Activated CD8-positive, alpha-beta T cell treated with anti-CD3 and anti-CD28 coated beads for 36 hours (primary cell): ENCODE measurements at places on chromosomes 5 and 9. TPM values are rescaled to one million over a fixed set of nuclear protein-coding genes. Genes with fewer than 3 reads are reported as not detected.

- H3K4me1 ChIP-seq = no peaks in the 10 kb centered on the region
- no peaks in the 10 kb centered on the region for H3K27me3 ChIP-seq
- no peak overlapping the region for H3K27ac ChIP-seq
- no peak overlapping the region for H3K4me3 ChIP-seq
Measured at GRCh38 chr9:75001719-75002421, 26.2 kb downstream of the CARNMT1 start.

GRCh38 chr5:147189109-147189424 is 45.8 kb upstream of the STK32A start:
- H3K27ac ChIP-seq = no peak overlapping the region
- DNase-seq = no peak
- no peaks in the 10 kb centered on the region for H3K36me3 ChIP-seq
- peaks cover 7% of the 10 kb centered on the region for H3K4me1 ChIP-seq
- H3K27me3 ChIP-seq = peaks cover 10% of the 10 kb centered on the region
- no peak overlapping the region for H3K4me3 ChIP-seq

GRCh38 chr9:79166005-79166404 is 405.8 kb upstream of the TLE4 start:
- DNase-seq = no peak
- H3K4me3 ChIP-seq = no peak overlapping the region
- H3K36me3 ChIP-seq = no peaks in the 10 kb centered on the region
- peaks cover 5% of the 10 kb centered on the region for H3K4me1 ChIP-seq
- peaks cover 2% of the 10 kb centered on the region for H3K27me3 ChIP-seq
- H3K27ac ChIP-seq = no peak overlapping the region

The JAK2 gene
- total RNA-seq = 28.4 TPM

- H3K27ac ChIP-seq = no peak overlapping the region
- peak; percentile 66 for DNase-seq
- H3K4me3 ChIP-seq = no peak overlapping the region
- H3K27me3 ChIP-seq = no peaks in the 10 kb centered on the region
Measured at GRCh38 chr5:133287500-133287899, 235.7 kb downstream of the HSPA4 start.

The C8G gene
- total RNA-seq = 0.83 TPM

DNA sequence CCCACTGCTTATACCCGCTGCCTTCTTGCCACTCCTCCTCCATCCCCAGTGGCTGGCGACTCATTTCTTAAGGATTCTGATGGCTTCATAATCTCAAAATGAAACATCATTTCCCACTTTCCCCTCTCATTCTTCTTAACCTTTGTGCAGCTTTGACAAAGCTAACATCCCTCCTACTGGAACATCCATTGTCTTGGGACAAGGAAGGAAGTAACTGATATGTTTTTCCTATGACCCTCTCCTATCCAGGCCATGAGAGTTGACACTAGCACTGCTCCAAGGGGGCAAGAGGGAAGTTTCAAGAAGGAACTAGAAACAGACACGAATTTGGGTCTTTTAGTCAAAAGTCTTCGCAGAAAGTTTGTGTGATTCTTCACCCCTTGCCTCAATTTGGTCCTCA is 71.7 kb upstream of the SNX2 start:
- no peaks in the 10 kb centered on the region for H3K36me3 ChIP-seq
- no peak overlapping the region for H3K4me3 ChIP-seq
- no peaks in the 10 kb centered on the region for H3K4me1 ChIP-seq
- H3K27me3 ChIP-seq = peaks cover 12% of the 10 kb centered on the region
- no peak overlapping the region for H3K27ac ChIP-seq

- H3K36me3 ChIP-seq = peaks cover 12% of the 10 kb centered on the region
- H3K4me3 ChIP-seq = no peak overlapping the region
- H3K27me3 ChIP-seq = no peaks in the 10 kb centered on the region
- no peaks in the 10 kb centered on the region for H3K4me1 ChIP-seq
- H3K27ac ChIP-seq = no peak overlapping the region
- no peak for DNase-seq
Measured at GRCh38 chr5:43583724-43584123, 19.3 kb upstream of the NNT start.

GRCh38 chr5:67248703-67249589 is 52.3 kb upstream of the CD180 start:
- peaks cover 11% of the 10 kb centered on the region for H3K4me1 ChIP-seq
- H3K27ac ChIP-seq = no peak overlapping the region
- H3K27me3 ChIP-seq = no peaks in the 10 kb centered on the region
- no peaks in the 10 kb centered on the region for H3K36me3 ChIP-seq
- DNase-seq = no peak

DNA sequence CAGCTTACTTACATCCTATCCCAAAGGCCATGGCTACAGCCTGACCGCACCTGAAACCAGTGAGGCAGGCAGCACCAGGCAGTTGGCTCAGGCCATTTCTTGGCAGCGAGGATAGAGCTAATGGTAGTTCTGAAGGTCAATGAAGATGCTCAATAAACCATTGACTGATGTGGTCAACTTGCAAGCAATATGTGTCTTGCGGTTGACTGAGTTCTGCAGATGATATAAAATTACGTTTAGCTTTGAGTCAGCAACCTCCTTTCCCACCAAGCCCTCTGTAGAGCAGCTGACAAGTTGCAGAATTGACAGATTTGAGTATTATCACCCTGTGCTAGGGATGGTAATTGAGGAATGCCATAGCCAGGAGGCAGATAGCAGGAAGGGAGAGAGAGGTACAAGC is 189.0 kb upstream of the PUM3 start:
- H3K27me3 ChIP-seq = peaks cover 2% of the 10 kb centered on the region
- no peak for DNase-seq
- no peaks in the 10 kb centered on the region for H3K4me1 ChIP-seq
- H3K4me3 ChIP-seq = no peak overlapping the region
- no peaks in the 10 kb centered on the region for H3K36me3 ChIP-seq

The C9orf153 gene
- 0.16 TPM for total RNA-seq

GRCh38 chr5:6820851-6821479 is 107.7 kb downstream of the TENT4A start:
- no peak overlapping the region for H3K27ac ChIP-seq
- peaks cover 11% of the 10 kb centered on the region for H3K27me3 ChIP-seq
- peak; percentile 71 for DNase-seq

GRCh38 chr9:73152543-73152844 is 829 bp downstream of the ANXA1 start:
- H3K4me1 ChIP-seq = peaks cover 79% of the 10 kb centered on the region
- DNase-seq = no peak
- H3K27me3 ChIP-seq = no peaks in the 10 kb centered on the region
- peak overlapping the region; percentile 71 for H3K4me3 ChIP-seq
- peak overlapping the region; percentile 93 for H3K27ac ChIP-seq
- H3K36me3 ChIP-seq = peaks cover 6% of the 10 kb centered on the region

GRCh38 chr5:79273341-79273740 is 37.4 kb downstream of the JMY start:
- no peak for DNase-seq
- H3K27me3 ChIP-seq = no peaks in the 10 kb centered on the region
- no peak overlapping the region for H3K27ac ChIP-seq

DNA sequence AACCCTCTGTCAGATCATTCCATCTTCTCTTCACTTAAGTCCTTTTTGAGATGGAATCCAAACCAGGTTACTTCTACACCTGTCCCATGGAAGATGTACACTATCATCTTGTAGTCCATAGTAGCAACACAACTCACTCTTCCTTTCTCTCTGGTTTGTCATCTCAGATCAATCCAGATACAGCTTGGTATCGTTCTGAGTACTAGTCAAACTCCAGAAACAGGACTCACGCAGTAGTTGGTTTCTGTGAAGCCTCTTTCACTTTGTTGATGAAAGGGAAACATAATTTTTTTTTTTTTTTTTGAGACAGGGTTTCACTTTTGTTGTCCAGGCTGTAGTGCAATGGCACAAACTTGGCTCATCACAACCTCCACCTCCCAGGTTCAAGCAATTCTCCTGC is 484.0 kb downstream of the PRDM9 start:
- H3K4me3 ChIP-seq = no peak overlapping the region
- no peak for DNase-seq
- H3K4me1 ChIP-seq = no peaks in the 10 kb centered on the region
- H3K36me3 ChIP-seq = no peaks in the 10 kb centered on the region
- H3K27me3 ChIP-seq = no peaks in the 10 kb centered on the region

- no peak for DNase-seq
- peaks cover 4% of the 10 kb centered on the region for H3K27me3 ChIP-seq
- H3K4me3 ChIP-seq = no peak overlapping the region
Measured at GRCh38 chr5:160198146-160198545, 31.2 kb upstream of the FABP6 start.

DNA sequence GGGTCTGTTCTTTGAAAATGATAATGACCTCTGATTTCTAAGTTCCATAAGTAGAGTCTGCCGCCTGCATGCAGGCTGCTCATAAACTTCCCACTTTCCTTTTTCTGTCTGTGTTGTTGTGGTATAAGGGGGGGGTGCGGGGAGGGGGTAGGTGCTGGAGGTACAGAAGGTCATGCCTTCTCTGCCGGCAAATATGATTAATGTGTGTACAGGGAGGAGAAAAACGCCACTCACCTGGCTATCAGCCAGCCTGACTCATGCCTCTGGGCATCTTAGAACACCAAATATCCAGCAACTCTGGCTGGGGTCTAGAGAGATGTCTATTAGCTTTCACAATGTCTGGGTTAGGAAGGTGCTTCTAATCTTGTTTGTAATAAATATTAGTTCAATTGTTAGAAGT is 128.3 kb downstream of the EFNA5 start:
- H3K36me3 ChIP-seq = no peaks in the 10 kb centered on the region
- peaks cover 5% of the 10 kb centered on the region for H3K4me1 ChIP-seq
- H3K27ac ChIP-seq = no peak overlapping the region
- no peak overlapping the region for H3K4me3 ChIP-seq

DNA sequence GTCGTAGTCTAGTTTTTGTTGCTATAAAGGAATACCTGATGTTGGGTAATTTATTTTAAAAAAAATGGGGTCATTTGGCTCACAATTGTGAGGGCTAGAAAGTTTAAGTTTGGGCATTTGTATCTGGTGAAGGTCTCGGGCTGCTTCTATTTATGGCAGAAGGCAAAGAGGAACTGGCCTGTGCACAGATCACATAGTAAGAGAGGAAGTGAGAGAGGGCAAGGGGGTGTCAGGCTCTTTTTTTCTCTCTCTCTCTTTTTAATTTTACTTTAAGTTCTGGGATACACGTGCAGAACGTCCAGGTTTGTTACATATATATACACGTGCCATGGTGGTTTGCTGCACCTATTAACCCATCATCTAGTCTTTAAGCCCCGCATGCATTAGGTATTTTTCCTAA is 453.3 kb downstream of the DIRAS2 start:
- no peaks in the 10 kb centered on the region for H3K36me3 ChIP-seq
- no peak overlapping the region for H3K27ac ChIP-seq
- no peak overlapping the region for H3K4me3 ChIP-seq
- peaks cover 3% of the 10 kb centered on the region for H3K27me3 ChIP-seq
- H3K4me1 ChIP-seq = no peaks in the 10 kb centered on the region

- no peak for DNase-seq
- no peak overlapping the region for H3K4me3 ChIP-seq
- H3K27me3 ChIP-seq = peaks cover 15% of the 10 kb centered on the region
- no peaks in the 10 kb centered on the region for H3K36me3 ChIP-seq
- H3K4me1 ChIP-seq = peaks cover 18% of the 10 kb centered on the region
- no peak overlapping the region for H3K27ac ChIP-seq
Measured at GRCh38 chr5:10611290-10611689, 47.4 kb downstream of the ANKRD33B start.

GRCh38 chr9:92341578-92341977 is 15.8 kb downstream of the CENPP start:
- no peak for DNase-seq
- no peaks in the 10 kb centered on the region for H3K4me1 ChIP-seq
- H3K27me3 ChIP-seq = no peaks in the 10 kb centered on the region
- peaks cover 43% of the 10 kb centered on the region for H3K36me3 ChIP-seq

- peak overlapping the region; percentile 99 for H3K4me3 ChIP-seq
- H3K4me1 ChIP-seq = peaks cover 62% of the 10 kb centered on the region
- peaks cover 4% of the 10 kb centered on the region for H3K27me3 ChIP-seq
- peak overlapping the region; percentile 88 for H3K27ac ChIP-seq
- DNase-seq = peak; percentile 46
- H3K36me3 ChIP-seq = peaks cover 38% of the 10 kb centered on the region
Measured at GRCh38 chr9:91421128-91421765, 2.4 kb downstream of the NFIL3 start.

The MYMK gene
- total RNA-seq = not detected

DNA sequence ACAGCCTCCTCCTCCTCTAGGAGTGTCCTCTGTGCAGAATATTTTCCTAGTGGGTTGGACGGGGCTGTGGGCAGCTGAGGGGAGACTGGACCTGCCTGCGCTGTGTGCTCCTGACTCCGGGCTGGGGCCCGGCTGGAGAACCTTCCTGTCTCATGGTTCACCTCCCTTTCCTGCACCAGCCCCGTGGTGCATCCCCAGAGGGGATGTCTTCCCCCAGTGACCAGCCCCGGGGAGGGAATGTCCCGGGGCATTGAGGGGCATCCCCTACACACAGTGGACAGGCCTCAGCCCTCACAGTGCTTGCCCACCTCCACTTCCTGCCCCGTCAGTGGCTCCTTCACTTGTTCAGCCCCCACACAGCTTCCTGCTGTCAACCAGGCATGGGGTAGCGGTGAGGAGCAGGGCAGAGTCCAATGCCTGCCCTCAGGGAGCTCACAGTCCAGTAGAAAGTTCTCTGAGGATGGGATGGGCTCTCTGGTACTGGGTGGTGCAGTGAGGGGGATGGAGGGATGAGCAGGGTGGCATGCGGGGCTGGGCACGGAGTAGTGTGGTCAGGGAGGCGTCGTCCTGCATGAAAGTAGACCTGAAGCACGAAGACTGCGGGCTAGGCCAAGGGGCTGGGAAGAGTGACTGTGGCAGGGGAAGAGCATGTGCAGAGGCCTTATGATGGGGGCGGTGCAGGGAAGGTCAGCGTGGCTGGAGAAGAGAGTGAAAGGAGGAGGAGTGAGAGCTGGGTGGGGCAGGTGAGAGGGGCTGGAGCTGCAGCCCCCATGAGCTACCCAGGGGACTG is 52.1 kb upstream of the PITX1 start:
- no peak for DNase-seq
- H3K27ac ChIP-seq = no peak overlapping the region
- no peaks in the 10 kb centered on the region for H3K4me1 ChIP-seq
- H3K36me3 ChIP-seq = no peaks in the 10 kb centered on the region
- peaks cover 11% of the 10 kb centered on the region for H3K27me3 ChIP-seq

The CORO2A gene
- 12.2 TPM for total RNA-seq

The SPATA31A3 gene
- total RNA-seq = not detected

- H3K36me3 ChIP-seq = no peaks in the 10 kb centered on the region
- no peak overlapping the region for H3K4me3 ChIP-seq
- no peak for DNase-seq
- H3K4me1 ChIP-seq = no peaks in the 10 kb centered on the region
- H3K27ac ChIP-seq = no peak overlapping the region
- H3K27me3 ChIP-seq = no peaks in the 10 kb centered on the region
Measured at GRCh38 chr5:104023739-104024138, 461.1 kb upstream of the NUDT12 start.

GRCh38 chr9:17422994-17423680 is 155.7 kb upstream of the SH3GL2 start:
- H3K27me3 ChIP-seq = no peaks in the 10 kb centered on the region
- no peak for DNase-seq
- H3K36me3 ChIP-seq = no peaks in the 10 kb centered on the region
- H3K27ac ChIP-seq = no peak overlapping the region
- no peaks in the 10 kb centered on the region for H3K4me1 ChIP-seq
